ENCODE measurements at places on chromosomes 12 and 14.

- no peak for DNase-seq
Measured at GRCh38 chr12:127245009-127245408, 1022.0 kb upstream of the TMEM132C start.

DNA sequence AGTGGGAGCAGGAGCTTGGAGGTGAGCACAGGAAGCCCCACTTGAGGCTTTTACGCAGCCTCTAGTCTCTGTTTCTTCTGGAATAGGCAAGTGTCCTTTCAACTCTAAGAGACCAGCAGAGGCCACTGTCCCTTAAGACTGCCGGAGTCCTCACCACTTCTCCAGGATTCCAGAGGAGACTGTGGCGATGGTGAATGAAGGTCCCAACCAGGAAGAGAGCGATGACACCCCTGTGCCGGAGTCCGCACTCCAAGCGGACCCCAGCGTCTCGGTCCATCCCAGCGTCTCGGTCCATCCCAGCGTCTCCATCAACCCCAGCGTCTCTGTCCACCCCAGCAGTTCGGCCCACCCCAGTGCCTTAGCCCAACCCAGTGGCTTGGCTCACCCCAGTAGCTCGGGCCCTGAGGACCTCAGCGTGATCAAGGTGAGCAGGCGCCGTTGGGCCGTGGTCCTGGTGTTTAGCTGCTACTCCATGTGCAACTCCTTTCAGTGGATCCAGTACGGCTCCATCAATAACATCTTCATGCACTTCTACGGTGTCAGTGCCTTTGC is 442 bp downstream of the FLVCR2 start:
- DNase-seq: no peak

GRCh38 chr14:31945074-31945613 is 132.0 kb upstream of the ARHGAP5 start:
- peak; percentile 59 for DNase-seq

GRCh38 chr14:105397350-105397931 is 897 bp upstream of the TEX22 start:
- DNase-seq: no peak

- DNase-seq: no peak
Measured at GRCh38 chr12:39763071-39763889, 143.7 kb upstream of the ABCD2 start.
